Muscle of leg (tissue), 16 donors: ENCODE measurements at places on chromosomes 11 and 22. TPM values are rescaled to one million over a fixed set of nuclear protein-coding genes. Genes with fewer than 3 reads are reported as not detected.

NAALADL1 gene
- 9.7 TPM for polyA plus RNA-seq

CYB5R2 gene
- polyA plus RNA-seq: 9.1 TPM

RTL10 gene
- 14.4 TPM for polyA plus RNA-seq

MS4A4E gene
- 1.7 TPM for polyA plus RNA-seq

DNA sequence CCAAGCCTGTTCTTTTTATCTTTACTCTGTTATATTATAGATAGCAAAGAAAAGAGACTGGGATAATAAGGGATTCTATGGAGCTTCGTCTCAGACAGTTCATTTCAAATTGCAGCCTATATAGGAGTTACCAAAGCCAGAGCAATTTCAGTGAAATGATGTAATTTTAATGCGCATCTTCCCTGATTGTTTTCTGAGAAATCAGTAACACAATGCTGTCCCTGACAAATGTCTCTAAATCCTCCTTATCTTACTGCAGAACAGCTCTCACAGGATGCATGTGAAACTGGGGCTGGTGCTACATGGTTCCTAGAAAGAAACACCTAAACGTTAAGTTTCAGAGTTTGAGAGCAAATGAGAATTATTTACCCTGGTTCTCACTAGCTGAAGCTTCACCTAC is 467.9 kb upstream of the ANO3 start:
- no peak for DNase-seq

- DNase-seq: no peak
Measured at GRCh38 chr11:62497132-62497801, 49.3 kb downstream of the AHNAK start.

DNA sequence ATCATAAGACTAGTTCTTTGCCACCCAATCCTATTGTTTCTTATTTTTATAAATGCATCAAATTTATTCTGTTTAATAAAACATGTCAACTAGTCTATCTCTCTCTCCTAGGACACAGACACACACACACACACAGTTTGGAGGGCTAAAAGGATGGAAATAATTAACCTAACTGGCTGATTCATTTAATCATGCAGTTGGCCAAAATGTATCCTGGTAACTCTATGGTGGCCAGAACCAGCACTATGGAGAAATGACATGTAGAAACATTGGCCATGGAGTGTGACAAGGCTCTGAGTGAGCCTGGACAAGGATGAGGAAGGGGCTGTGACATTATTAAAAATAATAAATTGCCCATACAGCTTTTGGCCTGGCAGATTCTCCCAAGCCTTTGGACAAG is 64.1 kb downstream of the CLPB start:
- DNase-seq: no peak

GRCh38 chr11:67649634-67650510 is 658 bp downstream of the ACY3 start:
- no peak for DNase-seq

DNA sequence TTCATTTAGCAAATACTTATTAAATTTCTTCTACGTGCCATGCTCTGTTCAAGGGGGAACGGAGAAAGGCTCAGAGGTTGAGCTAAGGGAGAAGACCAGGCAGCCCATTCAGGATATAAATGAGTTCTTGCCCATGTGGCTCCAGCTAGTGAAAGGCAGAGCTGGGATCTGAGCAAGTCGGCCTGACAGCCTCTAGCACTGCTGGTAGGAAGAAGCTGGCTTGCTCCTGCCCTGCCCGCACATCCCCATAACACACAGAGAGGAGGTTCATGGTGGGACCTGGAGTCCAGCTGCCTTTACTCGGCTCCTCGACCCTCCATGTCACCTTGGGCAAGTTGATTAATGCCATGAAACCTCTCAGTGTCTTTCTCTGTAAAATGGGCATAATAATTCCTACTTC is 2.0 kb downstream of the SLC15A3 start:
- DNase-seq: no peak

DNA sequence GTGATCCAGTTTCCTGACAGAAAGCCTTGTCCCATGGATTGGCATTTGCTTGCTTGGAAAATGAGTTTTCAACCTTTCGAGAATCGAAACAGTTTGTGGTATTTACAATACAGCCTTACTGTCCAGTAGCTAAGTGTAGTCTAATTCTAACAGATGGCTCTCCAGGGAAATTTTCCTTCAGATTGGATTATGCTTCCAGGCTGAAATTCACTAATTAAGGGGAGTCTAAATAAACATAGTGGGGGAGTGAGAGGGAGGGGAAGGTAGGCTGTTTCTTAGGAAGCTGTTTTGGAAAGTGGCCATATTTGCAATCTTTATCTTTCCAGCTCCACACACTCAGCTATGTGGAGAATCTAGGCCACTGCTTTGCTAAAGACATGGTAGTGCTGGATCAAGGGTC is 81.3 kb downstream of the SYT9 start:
- DNase-seq: no peak

GRCh38 chr11:83241291-83241946 is 44.7 kb downstream of the CCDC90B start:
- DNase-seq: peak; percentile 58
